DMS 273 treated with DMSO at 0.1 percent for 48 hours (cell line): ENCODE measurements at places on chromosomes 12 and 14.

DNA sequence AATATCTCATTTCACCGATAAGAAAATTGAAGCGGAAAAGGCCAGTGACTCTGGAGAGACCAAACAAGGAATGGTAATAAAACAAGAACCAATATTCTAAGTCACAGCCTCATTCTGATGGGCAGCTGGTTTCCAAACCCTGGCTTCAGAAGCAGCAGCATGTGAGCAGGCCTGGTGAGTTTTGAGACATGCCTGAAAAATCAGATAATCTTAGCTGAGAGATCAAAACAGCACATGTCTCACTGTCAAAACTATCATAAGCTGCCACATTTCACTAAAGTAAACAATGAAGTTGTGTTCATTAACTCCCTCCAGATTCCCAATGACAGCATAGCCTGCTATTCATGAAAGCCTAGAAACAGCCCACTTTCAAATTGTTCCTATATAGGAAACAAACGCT, 36.5 kb downstream of the CIT start:
- DNase-seq = no peak

DNA sequence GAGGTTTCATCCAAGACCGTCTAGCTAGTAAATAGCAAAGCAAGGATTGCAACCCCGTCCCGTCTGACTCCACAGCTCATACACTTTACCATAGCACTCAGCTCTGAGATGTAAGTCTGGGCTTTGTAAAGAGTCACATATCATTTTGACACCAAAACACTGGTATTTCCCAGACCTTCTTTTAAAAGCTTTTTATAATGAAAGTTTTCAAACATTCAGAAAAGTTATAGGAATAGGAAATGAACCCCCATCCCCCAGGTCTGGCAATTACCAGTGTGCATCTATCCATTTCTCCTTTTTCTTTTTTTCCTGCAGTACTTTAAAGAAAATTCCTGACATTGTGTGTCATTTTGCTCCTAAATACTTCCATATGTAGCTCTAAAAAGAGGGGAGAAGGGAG, 183.6 kb upstream of the CCND2 start:
- DNase-seq = no peak

GRCh38 chr14:62501021-62501750, 544.1 kb downstream of the KCNH5 start:
- DNase-seq = no peak

DNA sequence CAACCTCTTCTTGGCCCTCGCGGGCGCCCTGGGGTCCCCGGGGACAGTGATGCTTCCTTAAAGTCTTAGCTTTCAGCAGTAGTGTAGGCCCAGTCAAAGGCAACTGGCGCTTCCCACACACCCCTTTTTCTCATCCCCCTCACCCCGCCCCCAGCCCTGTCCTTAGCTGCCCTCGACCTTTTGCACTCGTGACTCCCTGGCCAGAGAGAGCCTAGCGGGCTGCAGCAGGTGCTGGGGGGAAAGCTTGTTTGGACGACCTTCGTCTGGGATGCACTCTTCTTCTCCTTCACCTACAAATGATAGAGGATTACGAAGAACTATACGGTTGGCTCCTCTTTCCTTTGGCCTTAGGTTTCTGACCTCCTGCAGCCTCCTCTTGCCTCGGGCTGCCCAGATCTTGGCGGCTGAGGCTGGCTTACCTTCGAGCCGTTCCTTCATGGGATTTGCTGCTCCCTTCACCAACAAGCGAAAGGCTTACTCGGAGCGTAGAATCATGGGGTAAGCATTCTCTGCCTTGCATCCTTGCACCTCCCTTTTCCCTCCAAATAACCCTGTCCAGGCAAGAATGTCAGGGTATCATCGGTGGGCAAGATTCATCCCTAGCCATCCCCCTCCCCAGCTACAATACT, 815 bp downstream of the COQ10A start:
- no peak for DNase-seq

GRCh38 chr12:2299206-2299605, 246.4 kb downstream of the CACNA1C start:
- no peak for DNase-seq
